ENCODE measurements at places on chromosomes 16 and 17. TPM values are rescaled to one million over a fixed set of nuclear protein-coding genes. Genes with fewer than 3 reads are reported as not detected.
A peak's percentile ranks its signal among the peaks of the same experiment; 100 is the strongest.

- DNase-seq: peak; percentile 72
Measured at GRCh38 chr16:67260426-67261063, 11.8 kb downstream of the SLC9A5 start.

GRCh38 chr16:316741-317464 is 33.9 kb downstream of the PDIA2 start:
- DNase-seq: no peak

GRCh38 chr16:934178-934577 is 36.6 kb downstream of the LMF1 start:
- no peak for DNase-seq

DNA sequence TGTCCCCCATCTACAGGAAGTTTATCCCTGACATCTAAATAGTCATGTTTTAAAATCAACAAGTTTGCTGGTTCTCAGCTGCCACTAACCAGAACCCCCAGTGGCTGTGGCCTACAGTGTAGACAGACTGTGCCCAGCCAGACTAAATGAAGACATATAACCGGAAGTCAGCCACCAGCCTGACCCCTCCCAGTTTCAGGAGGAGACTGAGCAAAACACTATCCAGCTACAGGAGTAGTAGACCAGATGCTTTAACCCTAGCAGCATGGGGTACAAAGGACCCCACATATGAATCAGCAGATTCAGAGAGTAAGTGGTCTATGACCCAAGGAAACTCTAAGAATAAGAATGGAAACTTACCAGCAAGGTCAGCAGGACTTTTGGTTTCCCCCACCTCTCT is 83.4 kb downstream of the HIC1 start:
- DNase-seq: no peak

DNA sequence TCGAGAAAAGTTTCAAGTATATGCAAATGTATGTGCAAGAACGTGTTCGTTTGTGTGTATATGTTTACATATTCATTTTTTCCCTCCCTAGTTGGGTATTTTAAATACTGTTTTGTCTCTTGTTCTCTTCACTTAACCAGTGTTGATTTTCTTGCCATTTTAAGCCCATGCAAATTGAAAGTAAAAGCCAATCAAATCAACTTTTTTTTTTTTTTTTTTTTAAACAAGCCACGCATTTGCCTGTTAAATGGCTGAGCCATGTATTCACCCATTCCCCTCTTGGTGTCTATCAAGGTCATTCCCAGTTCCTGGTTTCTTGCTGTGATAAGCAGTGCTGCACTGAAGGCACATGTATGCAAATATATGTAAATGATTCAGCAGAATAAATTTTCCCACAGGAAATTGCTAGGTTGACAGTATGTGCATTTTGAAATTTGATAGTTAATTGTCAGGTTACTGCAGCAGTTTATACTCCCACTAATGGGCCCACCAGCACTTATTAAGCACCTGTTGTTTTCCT is 12.2 kb downstream of the ABCC1 start:
- no peak for DNase-seq

PRSS33 gene
- not detected for total RNA-seq

DBF4B gene
- total RNA-seq: 3.6 TPM

CRISPLD2 gene
- total RNA-seq: 35.0 TPM

MVP gene
- total RNA-seq: 221 TPM

Measured in IMR-90 (cell line).